ENCODE measurements at places on chromosomes 7 and 10. TPM values are rescaled to one million over a fixed set of nuclear protein-coding genes. Genes with fewer than 3 reads are reported as not detected.

ARMC3 gene
- not detected for total RNA-seq

BBIP1 gene
- total RNA-seq = 21.1 TPM

RBM20 gene
- not detected for total RNA-seq

DGKI gene
- total RNA-seq = not detected

GRCh38 chr7:2231992-2232765 is 566 bp downstream of the MAD1L1 start:
- peak; percentile 40 for DNase-seq

DNA sequence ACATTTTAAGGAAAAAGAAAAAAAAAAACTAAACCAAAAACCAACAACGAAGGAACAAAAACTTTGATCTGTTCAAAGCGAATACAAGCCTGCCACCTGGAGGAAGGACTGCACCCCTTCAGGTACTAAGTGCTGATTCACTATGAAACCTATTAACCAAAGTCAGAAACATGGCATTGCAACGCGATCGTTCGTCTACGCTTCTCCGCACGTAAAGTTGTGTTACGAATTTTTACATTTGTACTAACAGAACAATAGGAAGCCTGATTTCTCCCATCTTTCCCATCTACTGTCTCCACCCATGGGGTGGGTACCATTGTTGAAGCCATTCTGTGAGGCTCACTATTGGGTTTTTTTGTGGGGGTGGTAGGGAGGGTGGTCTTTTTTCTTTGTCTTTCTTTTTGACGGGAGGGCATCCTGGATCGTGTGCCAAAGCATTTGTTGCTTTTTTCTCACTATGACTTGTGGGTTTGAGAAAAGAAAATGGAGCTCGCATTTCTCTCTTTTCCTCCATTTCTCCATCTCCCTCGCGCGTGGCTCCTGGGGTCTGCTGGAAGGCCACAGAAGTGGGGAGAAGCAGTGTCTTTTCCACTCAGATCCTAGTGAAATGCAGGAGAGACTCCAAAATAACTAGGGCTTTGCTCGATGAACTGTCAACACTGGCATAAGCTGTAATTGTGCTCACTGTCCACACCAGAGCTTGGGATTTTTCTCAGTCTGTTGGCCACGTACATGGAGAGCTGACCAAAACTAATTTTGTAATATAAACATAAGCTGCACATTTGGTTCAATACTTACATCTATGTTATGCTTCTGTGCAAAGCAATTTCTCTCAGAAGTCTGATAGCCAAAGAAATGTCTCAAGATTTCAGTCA is 100.9 kb upstream of the YAE1 start:
- DNase-seq = peak; percentile 55

DNA sequence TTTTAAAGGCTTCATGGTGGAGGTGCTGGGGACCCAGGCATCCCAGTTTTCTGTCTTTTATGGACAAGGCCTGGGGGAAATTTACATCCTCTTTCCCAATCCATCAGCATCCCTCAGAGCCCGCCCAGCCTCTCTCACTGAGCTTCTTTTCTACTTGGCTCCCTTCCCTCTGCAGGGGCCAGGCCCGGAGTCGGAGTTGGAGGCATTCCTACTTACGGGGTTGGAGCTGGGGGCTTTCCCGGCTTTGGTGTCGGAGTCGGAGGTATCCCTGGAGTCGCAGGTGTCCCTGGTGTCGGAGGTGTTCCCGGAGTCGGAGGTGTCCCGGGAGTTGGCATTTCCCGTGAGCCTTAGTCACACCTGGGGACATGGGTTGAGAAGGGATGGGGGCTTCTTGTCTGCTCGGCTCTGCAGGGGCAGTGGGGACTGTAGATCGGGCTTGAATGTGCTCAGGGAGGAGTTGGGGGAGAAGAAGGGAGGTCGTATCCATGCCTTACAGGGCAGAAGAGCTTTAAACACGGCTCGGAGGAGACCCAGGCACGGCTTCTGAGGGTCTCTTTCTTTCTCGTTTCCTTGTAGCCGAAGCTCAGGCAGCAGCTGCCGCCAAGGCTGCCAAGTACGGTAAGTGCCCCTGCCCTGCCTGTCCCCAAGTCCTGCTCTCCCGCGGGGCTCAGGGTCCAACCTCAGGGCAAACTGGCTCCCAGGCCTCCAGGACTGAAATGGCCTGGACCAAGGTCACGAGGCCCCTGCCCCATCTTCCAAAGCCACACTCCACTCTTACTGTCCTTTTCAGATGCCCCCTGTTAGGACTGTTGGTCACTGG is 27.3 kb upstream of the LIMK1 start:
- DNase-seq = no peak

GRCh38 chr7:122257056-122257455 is 47.5 kb downstream of the FEZF1 start:
- DNase-seq = no peak
